Type B pancreatic cell (in vitro differentiated cells): ENCODE measurements at places on chromosomes 6 and 20. TPM values are rescaled to one million over a fixed set of nuclear protein-coding genes. Genes with fewer than 3 reads are reported as not detected.

- peaks cover 4% of the 10 kb centered on the region for H3K36me3 ChIP-seq
- H3K27me3 ChIP-seq = no peaks in the 10 kb centered on the region
- no peak overlapping the region for H3K4me3 ChIP-seq
- peaks cover 5% of the 10 kb centered on the region for H3K4me1 ChIP-seq
- DNase-seq = no peak
These were observed 101.4 kb upstream of the NHSL1 start for GRCh38 chr6:138600726-138601125.

DNA sequence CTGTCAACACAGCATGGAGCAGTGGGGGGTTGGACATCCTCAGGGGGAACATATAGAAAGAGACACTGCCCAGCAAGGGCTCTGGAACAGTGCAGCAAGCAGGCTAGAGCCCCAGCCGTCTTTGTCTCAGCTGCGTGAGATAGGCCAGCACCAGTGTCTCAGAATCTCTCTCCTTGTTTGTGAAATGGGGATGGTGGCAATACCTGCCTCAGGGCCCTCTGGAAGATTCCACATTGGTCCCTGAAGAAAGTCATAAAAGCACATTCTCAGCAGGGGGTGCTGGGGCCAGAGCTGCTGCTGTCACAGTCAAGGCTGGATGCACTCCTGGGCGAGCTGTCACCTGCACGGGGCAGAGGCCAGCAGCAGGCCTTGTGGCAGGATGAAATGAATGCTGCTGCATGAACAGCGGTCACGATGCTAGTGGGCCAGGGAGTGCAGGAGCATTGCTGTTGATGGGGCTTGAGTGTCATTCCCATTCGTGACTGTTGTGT is 121.7 kb downstream of the SYCP2 start:
- H3K4me3 ChIP-seq = no peak overlapping the region
- peaks cover 16% of the 10 kb centered on the region for H3K27me3 ChIP-seq
- H3K4me1 ChIP-seq = peaks cover 5% of the 10 kb centered on the region
- peak; percentile 52 for DNase-seq
- no peak overlapping the region for H3K27ac ChIP-seq
- no peaks in the 10 kb centered on the region for H3K36me3 ChIP-seq

- DNase-seq = no peak
- peaks cover 30% of the 10 kb centered on the region for H3K4me1 ChIP-seq
- H3K27ac ChIP-seq = no peak overlapping the region
- peaks cover 17% of the 10 kb centered on the region for H3K27me3 ChIP-seq
- no peak overlapping the region for H3K4me3 ChIP-seq
- H3K36me3 ChIP-seq = no peaks in the 10 kb centered on the region
These were observed 381.9 kb downstream of the THBS2 start for GRCh38 chr6:168871642-168872315.

DNA sequence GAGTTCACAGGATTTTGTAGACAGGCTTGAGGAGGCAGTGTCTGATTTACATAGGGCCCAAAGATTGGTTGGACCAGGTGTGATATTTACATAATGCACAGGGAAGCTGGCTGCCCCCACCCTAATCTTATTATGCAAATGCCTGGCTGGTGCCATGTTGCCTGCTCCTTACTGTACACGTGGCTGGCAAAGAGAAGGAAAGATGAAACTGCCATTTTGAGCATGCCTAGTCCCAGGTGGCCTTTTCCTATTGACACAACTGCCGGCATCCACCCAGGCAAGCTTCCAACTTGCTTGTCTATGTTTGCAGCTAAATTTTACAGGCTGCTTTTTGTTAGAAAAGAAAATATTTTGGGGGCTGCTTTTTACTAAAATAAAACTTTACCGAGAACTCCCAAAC is 174.6 kb downstream of the LMBRD1 start:
- H3K27me3 ChIP-seq = no peaks in the 10 kb centered on the region
- H3K4me3 ChIP-seq = no peak overlapping the region
- peaks cover 8% of the 10 kb centered on the region for H3K4me1 ChIP-seq

DNA sequence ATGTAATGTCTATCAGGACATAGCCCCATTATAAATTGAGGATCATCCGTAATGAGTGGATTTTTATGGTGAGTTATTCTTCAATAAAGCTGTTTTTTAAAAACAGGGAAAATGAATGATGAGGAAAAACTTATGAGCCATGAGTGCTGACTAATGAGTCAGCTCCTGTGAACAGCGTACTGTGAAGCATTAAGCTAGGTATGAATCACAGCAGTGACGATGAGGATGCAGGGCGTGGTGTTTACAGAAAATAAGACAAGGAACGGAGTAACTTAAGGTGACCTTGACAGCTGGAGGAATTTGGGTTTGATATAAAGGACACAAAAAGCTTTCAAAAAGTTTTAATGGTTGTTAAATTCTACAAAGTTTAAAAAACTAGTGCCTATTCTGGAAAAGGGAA is 96.3 kb downstream of the FOXF2 start:
- no peak for DNase-seq
- H3K27ac ChIP-seq = peak overlapping the region; percentile 60
- peaks cover 14% of the 10 kb centered on the region for H3K4me1 ChIP-seq
- no peaks in the 10 kb centered on the region for H3K36me3 ChIP-seq

PLG gene
- 0.46 and 0.59 TPM in 2 replicates for total RNA-seq
